ENCODE measurements at places on chromosomes 11 and 22.
A peak's percentile ranks its signal among the peaks of the same experiment; 100 is the strongest.

DNA sequence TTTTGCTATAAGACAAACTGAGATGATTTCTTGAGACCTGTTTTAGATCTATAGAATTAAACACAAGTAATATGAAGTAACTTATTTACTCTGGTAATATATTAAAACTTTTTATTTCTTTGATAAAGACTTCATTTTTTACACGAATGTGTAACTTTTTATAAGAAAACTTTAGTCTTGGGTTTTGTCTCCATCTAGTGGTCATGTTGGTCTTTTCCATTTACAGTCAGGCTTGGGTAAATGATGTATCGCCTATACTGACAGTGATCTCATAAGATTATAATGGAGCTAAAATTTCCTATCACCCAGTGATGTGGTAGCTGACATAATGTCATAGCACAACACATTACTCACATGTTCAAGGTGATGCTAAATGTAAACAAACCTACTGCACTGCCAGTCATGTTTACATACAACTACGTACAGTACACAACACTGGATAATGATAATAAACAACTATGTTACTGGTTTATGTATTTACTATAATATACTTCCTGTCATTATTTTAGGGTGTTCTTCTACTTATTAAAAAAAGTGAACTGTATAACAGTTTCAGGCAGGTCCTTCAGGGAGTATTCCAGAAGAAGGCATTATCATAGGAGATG, 7.5 kb upstream of the C11orf97 start:
- DNase-seq = no peak

- no peak for DNase-seq
Observed at GRCh38 chr22:30340911-30341685, 14.4 kb upstream of the TBC1D10A start.

GRCh38 chr11:41056892-41057569, 402.4 kb downstream of the LRRC4C start:
- DNase-seq = no peak

DNA sequence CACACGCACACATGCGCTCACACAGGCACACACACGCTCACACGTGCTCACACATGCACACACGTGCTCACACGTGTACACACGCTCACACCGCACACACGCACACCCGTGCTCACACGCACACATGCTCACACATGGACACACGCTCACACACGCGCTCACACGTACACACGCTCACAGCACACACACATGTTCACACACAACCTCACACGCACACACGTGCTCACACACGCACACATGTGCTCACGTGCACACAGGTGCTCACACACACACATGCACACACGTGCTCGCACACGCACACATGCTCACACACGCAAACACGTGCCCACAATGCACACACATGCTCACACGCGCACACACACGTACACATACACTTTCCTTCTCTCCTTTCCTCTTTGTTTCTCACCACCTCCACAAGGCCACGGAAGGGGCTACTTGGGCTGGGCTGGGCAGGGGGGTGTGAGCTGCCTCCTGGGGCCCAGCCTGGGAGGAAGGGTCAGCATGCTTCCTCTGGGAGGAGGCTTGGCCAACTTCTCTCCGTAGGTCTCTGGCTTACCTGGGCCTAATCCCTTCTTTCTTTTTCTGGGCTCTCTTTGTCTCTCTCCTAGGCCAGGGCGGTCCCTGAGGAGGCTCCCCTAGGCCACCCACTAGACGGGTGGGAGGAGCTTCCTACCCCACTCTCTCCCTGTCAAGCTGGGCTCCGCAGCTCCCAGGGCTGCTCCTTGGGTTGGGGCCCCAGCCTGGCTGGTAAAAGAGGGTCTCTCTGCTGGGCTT, 34.5 kb upstream of the PARVG start:
- DNase-seq = no peak

- DNase-seq = no peak
Observed at GRCh38 chr11:96187822-96188221, 155.2 kb downstream of the MAML2 start.

DNA sequence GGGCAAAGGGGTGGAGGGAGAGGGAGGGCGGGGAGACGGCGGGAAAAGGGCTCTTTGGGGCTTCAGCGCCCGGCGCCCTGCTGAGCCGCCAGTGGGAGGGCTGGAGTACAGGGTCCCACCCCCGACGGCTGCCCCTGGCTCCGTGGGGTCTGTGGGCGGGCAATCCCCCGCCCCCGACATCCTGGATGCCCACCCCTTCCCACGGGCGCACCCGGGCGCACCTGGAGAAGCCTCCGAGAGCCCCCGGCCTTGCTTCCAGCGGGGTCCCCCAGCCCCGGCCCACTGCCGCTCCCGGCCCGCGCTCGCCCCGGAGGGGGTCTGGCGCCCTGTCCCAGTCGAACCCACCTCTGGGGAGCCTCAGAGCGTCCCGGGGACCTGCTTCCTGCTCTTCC, 394 bp downstream of the CHRM4 start:
- peak; percentile 39 for DNase-seq

DNA sequence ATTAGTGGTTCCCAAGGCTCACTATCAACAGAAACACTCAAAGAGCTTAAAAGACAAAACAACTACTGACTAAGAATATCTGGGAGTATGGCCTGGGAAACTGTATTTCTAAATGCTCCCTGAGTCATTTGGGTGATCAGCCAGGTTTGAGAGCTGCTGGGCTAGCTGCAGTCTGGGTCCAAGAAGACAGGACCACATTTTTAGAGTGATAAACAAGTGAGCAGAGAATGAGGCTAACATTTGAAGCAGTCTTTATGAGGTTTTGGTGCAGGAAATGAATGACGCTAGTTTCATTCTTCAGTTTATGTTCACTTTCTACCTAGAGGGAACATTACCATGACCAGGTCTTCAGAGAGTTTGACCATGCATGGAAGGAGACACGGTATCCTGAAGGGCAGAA, 97.7 kb downstream of the TEAD1 start:
- DNase-seq = no peak

DNA sequence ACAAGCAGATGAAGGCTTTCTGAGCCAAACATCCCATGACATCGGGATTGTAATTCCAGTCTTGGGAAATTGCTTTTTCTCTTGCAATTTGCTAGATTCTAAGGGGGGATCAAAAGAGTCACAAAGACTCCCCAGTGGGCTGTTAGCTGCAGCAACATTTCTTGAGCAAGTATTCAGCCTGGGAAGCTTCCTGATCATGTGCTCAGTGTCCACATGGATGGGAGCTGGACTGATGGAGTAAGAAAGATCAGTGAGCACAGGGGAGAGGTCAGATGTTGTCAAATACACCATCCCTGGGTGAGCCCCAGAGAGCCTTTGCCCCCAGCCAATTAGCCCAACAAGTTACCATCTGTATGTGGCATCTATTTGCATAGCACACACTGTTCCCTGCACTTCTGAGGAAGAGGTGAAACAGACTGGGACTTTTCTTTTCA, 10.2 kb upstream of the GRK3 start:
- DNase-seq = no peak

DNA sequence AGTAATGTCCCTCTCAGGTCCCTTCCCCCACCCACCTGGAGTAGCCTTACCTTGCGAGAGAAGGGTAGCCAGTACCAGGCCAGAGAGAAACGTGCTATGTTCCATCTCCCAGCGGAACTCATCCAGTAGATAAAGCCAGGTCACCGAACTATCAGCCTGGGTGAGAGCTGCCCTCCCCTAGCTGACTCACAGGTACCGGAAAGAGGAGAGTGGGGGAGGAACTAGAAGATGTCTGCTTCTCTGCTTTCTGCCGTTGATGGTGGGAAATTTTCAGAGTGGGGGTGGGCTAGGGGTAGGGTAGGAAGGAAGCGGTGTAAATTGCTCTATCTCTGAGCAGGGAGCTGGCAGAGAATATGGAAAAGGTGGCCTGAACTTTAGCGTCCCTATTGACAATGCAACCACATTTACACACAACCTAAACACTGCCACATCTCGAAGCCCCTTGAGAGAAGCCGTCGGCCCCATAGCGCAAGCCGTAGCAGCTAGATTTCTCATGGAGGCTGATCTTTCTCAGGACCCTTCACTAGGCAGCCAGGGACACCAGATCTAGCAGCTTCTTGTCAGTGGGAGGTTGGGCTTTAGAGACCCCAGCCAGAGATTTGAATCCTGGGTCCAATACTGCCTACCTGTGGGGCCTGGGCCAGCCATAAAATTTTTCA, at the start of gene CD3D:
TSS of gene CD3D (minus strand) at position 203 of the 659 bp plus-strand sequence. CDS start at position 105, 98 bp downstream.
- no peak for DNase-seq

DNA sequence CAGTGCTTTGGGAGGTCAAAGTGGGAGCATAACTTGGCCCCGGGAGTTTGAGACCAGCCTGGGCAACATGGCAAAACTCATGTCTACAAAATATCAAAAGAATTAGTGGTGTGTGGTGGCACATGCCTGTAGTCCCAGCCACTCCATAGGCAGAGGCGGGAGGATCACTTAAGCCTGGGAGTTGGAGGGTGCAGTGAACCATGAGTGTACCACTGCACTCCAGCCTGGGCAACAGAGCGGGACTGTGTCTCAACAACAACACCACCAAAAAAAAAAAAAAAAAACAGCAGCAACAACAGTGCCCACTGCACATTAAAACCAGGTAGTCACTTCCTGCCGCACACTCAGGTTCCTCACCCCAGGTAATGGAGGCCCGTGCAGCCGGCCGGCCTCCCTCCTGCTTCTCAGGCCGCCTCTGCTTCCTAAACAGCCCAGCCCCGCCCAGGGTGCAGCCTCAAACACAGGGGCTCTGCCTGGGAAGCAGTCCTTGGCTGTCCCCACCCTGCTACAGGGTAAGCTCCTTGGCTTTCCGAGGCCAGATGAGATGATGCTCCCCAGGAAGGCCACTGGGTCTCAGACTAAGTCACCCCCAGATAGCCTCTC, 318.3 kb downstream of the SHANK2 start:
- no peak for DNase-seq

- DNase-seq = no peak
Observed at GRCh38 chr11:58285483-58286040, 17.5 kb upstream of the OR10W1 start.

DNA sequence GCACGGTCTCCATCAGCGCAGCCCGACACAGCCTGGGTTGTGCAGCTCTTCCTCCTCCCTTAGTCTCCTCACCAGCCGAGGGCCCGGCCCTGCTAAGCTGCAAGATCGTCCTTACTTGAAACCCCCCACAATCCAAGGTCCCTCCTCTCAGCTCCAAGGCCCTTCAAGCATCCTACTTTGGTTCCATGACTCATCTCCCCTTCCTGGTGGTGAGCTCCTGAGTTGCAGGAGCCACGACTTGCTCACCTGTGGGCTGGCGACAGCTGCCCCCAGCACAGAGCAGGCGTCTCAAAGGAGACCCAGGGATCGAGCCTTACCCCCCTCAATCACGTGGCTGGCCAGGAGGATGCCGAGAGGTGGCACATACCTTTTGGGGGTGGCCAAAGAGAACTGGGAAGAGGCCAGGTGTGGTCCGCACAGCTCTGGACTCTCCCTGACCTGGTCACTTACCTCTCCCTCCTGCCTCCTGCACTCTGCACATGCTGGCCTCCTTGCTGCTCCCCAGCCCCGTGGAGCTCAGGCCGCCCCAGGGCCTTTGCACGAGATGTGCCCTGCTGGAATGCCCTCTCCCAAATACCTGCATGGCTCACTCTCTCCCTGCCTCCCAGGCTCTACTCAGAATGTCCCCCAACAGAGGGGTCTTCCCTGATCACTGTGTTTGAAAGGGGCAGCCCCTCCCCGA, 35.2 kb upstream of the FADD start:
- no peak for DNase-seq

DNA sequence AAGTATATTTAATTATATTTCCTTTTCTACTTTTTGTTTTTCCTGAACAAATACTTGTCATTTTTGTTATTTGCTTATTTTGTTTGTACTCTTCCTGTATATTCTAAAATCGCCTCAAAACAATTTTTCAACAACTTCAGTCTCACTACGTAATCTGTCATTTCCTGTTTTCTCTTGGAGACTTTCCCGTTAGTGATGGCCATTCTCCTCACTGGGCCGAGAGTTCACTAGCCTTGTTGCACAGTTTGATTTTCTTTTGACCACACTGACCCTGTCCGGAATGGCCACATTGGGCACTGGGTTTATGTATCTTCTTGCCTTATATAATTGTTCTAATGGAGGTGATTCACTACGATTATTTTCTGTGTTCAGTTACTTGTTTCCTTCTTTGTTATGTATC, 726.1 kb downstream of the FAM181B start:
- no peak for DNase-seq

- DNase-seq = no peak
Observed at GRCh38 chr22:41015003-41015402, 63.8 kb downstream of the RBX1 start.

- no peak for DNase-seq
Observed at GRCh38 chr22:28815111-28815510, 14.7 kb upstream of the XBP1 start.

DNA sequence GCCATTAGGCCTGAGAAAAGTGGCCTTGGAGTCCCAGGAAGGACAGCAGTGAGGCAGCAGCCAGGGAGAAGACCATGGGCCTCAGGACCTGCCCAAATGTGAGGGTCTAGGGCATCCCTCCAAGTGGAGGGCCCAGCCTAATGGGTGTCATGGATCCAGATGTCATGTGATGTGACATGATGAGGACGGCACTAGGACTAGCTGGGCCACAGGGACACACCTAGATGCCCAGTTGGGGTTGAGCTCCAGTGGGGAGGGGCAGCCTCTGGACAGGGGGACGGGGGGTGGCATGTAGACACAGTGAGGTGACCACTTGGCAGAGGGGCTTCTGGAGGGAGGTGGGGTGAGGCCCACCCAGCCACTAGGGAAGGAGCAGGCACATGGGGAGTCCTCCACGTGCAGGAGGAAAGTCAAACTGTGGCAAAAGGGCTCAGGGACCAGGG, 5.4 kb downstream of the SCARF2 start:
- no peak for DNase-seq

DNA sequence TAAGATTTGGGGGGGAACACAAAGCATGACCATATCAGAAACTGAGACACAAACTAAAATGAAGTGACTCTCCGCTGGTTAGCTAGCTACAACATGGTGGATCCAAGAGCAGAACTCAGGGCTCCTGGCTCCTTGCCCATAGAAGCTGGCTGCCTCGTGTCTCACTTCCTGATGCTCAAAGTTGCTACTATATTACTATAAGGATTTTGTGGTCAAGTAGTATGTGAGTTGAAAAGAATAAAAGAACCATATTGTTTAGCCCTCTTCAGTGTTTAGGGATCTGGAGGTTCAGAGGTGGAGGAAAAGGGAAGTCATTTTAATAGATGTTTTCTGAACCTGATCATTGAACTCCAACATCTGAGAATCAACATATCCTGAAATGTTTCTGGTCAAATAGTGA, 16.9 kb upstream of the SIK2 start:
- no peak for DNase-seq

DNA sequence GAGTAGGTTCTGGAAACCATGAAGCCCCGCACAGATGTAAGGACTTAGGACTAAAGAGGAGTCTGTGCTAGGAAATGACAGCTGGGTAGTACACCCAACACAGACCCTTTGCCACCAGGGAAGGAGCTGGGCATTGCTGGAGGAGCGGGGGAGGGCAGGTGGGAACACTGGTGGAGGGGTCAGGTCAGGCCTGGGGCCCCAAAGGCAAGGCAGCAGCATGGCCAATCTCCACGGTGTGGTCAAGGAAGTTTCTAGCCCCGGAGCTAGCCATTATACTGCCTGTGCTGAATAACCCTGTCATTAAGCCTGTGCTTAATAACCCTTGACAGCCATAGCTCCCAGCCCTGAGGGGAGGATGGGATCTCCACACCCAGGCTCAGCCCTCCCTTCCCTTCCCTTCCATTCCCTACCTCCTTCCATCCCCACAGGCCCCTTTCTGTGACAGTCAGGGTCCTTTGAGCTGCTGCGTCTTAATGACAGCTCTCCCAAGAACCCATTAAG, 2.1 kb downstream of the TMPRSS4 start:
- no peak for DNase-seq

- peak; percentile 40 for DNase-seq
Observed at GRCh38 chr11:57430952-57431351, 4.0 kb upstream of the SLC43A3 start.

GRCh38 chr11:129326921-129327320, 48.7 kb upstream of the BARX2 start:
- no peak for DNase-seq
